DMS 273 treated with DMSO at 0.1 percent for 48 hours (cell line): ENCODE measurements at places on chromosomes 11 and 22.

DNA sequence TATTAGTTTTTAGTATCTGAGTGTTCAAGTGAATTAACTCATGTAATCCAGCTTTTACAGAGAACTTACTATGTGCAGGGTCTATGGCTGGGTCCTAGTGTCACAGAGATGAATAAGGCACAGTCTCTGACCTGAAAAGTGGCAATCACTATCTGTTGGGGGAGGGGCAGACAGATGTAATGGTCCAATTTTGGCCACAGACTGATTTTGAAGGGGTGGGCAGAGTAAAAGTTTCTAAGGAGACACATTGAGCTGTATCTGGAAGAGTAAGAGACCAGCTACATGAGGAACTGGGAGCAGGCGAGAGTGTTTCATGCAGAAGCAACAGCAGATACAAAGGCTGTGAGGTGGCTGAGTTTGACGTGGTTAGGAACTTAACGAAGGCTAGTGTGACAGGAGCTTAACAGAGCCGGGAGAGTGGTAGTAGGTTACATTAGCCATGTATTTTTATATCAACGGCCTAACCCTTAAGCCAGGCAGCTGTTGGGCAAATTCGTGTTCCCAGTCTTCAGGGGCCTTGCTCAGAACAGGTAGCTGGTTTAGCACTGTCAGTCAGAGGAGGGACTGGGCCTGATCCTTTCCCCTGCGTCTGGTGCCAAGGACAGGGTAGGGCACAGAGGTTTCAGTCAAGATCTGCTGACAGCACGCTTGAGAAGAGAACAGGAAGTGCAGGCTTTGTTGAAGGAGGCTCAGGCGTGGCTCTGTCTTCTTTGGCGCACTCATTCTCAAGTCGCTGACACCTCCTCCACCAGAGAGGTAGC, 1.4 kb upstream of the STIM1 start:
- DNase-seq: no peak

- DNase-seq: no peak
Measured at GRCh38 chr11:57515332-57516060, at the start of gene SLC43A1. TSS of gene SLC43A1 (minus strand) at chr11:57515702. CDS start at chr11:57514111, 1,591 bp downstream.

GRCh38 chr11:43462359-43462758, 103.6 kb downstream of the TTC17 start:
- DNase-seq: no peak

- DNase-seq: no peak
Measured at GRCh38 chr11:121035780-121036179, 11.9 kb downstream of the TBCEL start.

DNA sequence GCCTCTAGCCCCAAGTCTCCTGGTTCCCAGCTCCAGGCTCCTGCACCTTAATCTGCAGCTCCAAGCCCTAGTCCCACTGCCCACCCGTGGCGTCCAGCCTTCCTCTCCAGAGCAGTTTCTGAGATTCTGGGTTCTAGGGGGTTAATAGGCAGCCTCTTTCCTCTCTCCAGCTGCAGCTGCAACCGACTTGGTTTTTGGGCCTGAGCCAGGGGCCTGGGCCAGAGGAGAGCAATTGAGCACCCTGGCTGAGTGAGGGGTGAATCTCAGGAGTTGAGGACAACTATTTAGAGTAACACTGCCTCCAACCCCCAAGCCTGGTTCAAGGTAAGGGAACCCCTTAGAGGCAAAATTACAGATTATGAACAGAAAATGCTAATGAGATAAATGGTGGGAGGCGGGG, 9.0 kb upstream of the CHRM1 start:
- DNase-seq: no peak

- DNase-seq: no peak
Measured at GRCh38 chr11:67640021-67640757, 626 bp upstream of the TBX10 start.

DNA sequence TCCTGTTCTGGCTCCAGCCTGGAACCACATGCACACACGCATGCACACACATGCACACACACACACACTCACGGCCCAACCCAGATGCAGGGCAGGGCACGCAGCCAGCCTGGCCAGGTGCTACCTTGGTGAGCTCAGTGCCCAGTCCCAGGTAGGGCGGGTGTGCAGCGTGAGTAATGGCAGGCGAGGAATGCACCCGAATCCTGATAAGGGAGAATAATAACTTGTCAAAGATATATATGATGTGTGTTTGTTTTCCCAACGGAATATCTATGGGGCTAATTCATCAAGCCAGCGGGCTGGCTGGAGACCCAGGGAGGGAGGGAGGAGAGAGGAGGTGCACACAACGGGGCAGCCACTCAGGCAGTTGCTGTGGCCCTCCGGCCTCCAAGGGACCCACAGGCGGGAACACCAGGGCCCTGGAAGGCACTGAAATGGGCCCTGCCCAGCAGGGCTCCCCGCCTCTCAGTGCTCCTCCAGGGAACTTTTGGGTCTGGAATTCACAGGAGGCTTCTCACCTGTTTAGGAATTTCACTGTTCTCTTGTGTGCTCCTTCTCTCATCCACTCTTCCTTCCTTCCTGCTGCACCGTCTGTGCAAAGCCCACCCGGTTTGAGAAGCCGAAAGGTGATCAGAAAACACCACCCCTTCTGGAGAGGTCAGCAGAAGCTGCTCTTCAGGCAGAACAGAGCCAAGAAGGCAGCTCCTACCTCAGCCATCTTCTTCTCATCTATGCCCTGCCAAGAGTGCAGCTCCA, 79.0 kb downstream of the BUD13 start:
- no peak for DNase-seq

DNA sequence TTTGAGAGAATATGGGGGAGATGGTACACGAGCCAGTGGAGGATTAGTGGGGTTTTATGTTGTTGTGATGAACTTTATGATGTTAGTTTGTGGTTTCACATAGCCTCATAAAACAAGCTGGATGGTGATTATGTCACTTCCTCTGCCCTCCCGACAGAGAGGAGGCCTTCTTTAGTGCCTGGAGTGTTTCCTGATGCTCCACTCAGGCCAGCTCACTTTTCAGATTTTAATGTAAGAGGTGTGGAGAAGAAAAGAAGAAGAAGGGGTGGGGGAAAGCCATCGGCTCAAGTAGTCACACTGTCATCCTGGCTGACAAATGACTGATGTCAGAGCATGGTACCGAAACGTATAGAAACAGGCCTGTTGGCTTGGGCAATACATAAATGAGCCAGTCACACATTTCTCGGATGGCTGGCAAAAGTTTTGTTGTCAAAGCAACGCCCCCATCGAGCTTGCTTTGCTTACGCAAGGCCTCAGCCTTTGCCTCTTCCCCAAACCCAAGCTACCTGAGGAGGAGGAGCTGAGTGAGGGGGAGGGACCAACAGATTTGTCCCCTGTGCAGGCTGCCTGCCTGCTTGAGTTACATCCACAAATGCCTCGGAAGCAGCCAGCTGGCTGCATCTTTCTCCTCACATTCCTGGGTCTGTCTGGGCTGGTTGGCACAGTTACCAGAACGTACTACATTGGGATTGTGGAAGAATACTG, at the start of gene HEPHL1:
Gene HEPHL1 (plus strand): TSS at position 578 of the 705 bp plus-strand sequence. CDS start 15 bp downstream, at position 593.
- no peak for DNase-seq

DNA sequence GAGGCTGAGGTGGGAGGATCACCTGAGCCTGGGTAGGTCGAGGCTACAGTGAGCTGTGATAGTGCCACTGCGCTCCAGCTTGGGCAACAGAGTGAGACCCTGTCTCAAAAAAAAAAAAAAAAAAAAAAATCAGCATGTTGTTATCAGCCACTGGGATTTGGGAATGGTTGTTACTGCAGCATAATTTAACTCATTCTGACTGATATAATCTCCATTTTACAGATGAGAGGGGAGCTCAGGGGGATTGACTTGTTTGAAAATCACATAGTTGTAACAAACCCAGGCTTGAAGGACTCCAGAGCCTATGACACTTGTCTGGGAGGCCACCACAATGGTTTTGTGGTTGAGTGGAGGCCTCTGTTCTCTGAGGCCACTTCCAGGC, 3.0 kb upstream of the SEPTIN3 start:
- DNase-seq: no peak

- no peak for DNase-seq
Measured at GRCh38 chr22:23649071-23649501, 17.0 kb upstream of the DRICH1 start.

DNA sequence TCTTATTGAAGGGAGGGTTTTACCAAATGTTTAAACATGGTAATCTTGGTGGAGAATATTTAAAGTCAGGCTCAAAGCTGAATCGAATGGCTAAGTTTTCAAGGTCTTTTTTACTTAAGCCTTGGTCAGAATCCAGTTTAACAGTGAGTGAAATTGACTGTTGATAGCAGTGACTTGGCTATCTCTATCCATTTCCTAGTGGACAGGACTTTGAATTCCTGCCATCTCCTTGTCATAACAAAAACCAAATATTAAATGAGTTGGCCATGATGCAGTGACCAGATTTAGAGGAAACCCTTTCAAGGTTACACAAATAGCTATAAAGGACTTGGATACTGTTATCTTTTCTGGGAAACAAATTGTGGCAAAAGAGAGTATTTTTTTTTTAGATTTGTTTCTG, 92.0 kb downstream of the JRKL start:
- no peak for DNase-seq

DNA sequence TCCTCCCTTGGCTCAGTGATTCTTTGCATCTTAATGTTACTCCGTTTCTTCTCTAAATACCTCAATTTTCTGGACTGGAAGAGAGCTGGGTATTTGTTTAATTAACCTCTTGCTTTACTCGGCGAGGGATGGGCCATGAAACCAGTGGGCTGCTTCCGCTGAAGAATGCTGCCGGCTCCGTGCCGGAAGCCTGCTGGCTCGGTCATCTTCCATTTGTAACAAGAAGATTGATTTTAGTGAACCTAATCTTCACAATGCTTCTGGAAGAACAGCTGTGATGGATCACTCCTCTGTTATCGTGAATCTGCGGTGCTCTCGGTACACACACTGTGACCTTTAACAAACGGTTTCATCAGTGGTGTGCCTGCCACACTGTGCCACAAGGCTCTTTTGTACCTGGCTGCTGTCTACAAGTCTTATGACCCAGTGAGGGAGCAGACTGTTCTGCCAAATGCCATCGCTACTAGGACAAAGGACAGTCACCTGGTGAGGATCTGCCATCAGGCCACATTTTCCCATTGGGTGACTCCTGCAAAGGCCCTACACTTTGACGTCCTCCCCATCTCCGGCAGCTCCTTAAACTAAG, 25.3 kb upstream of the PARVB start:
- no peak for DNase-seq

GRCh38 chr22:29385748-29386147, 2.6 kb downstream of the AP1B1 start:
- no peak for DNase-seq

GRCh38 chr11:68686486-68686885, 2.1 kb downstream of the GAL start:
- DNase-seq: no peak

GRCh38 chr11:57251491-57252104, 14.5 kb upstream of the APLNR start:
- DNase-seq: no peak

- DNase-seq: no peak
Measured at GRCh38 chr11:77999446-78000030, 5.1 kb upstream of the INTS4 start.

DNA sequence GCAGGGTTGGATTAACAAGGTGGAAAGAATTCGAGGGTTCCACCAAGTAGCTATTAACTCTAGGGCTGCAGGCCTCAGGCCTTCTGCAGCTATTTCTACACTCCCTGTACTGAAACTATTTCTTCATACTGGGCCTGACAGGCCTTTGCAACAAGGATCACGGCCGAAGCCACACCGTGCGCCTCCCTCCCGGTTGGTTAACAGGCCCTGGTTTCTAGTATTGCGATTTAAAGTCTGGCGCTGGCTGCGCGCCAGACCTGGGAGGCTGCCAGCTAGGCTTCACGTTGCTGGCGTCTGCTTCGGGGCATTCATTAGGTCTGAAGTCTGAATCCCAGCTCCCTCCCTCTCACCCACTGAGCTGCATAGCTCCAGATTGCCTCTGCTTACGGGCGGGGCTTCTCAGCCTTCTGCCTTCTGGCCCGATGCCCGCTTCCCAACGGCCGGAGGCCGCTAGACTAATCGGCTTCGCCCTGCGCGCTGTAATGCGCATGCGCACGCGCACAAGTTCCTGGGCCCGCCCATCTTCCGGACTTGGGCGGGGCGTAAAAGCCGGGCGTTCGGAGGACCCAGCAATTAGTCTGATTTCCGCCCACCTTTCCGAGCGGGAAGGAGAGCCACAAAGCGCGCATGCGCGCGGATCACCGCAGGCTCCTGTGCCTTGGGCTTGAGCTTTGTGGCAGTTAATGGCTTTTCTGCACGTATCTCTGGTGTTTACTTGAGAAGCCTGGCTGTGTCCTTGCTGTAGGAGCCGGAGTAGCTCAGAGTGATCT, 1.6 kb downstream of the LDHA start:
- peak; percentile 95 for DNase-seq

DNA sequence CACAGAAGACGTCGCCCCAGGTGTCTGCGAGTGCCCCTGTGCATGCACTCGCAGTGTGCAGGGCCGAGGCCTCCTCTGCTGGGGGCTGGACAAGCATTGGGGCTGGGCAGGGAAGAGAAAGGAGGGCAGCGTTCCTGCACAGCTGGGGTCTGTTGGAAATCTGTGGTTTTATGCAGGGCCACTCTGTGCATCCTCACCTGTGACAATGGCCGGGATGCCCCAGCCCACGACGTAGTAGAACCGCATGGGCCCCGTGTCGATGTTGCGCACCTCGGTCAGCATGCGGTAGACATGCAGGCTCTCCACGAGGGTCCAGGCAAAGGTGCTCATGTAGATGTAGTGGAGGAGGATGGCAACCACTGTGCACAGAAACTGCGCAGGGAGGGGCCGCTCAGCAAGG, 37.2 kb downstream of the TRMU start:
- no peak for DNase-seq

- no peak for DNase-seq
Measured at GRCh38 chr22:26542831-26543230, 30.6 kb upstream of the TFIP11 start.

DNA sequence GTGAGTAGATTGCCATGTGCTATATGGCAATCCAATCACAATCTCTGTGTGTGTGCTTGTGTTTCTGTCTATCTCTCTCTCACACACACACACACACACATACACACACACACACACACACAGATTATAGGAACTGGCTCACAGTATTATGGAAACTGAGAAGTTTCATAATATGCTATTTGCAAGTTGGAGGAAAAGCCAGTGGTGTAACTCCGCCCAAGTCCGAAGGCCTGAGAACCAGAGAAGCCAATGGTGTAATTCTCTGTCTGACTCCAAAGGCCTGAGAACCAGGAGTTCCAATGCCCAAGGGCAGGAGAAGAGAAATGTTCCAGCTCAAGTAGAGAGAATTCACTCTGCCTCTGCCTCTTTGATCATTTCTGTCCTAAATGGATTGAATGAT, 37.2 kb downstream of the GLYATL2 start:
- DNase-seq: no peak

- DNase-seq: no peak
Measured at GRCh38 chr22:27724709-27725108, 76.8 kb downstream of the MN1 start.

DNA sequence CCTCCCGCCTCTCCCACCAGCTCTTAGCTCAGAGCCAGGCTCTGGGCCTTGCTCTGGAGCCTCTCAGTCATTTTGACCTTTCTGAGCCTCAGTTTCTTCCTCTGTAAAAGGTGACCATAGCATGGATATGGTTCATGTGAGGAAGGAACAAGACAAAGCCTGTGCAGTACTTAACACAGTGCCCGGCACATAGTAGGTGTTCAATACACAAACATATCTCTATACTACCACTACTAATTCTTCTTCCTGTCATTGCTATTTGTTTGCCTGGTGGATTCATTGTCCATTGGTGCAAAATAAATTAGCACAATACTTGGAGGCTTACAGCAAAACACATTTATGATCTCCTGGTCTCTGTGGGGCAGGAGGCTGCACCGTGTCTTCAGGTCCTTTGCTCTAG, 21.6 kb upstream of the MPPED1 start:
- DNase-seq: no peak
